ENCODE measurements at places on chromosomes 4 and X. TPM values are rescaled to one million over a fixed set of nuclear protein-coding genes. Genes with fewer than 3 reads are reported as not detected.

- H3K27me3 ChIP-seq, result no peaks in the 10 kb centered on the region
- H3K4me3 ChIP-seq, result no peak overlapping the region
- no peak overlapping the region for H3K27ac ChIP-seq
- DNase-seq, result no peak
Measured at GRCh38 chr4:175772170-175772705, 39.8 kb downstream of the GPM6A start.

- H3K4me1 ChIP-seq, result no peaks in the 10 kb centered on the region
- no peaks in the 10 kb centered on the region for H3K36me3 ChIP-seq
- no peaks in the 10 kb centered on the region for H3K27me3 ChIP-seq
- H3K27ac ChIP-seq, result no peak overlapping the region
Measured at GRCh38 chr4:46946919-46947536, 38.0 kb upstream of the COX7B2 start.

GRCh38 chrX:144715337-144715736 is 532.0 kb upstream of the SPANXN1 start:
- H3K27ac ChIP-seq, result no peak overlapping the region
- no peaks in the 10 kb centered on the region for H3K27me3 ChIP-seq
- H3K4me1 ChIP-seq, result no peaks in the 10 kb centered on the region
- H3K4me3 ChIP-seq, result no peak overlapping the region

DNA sequence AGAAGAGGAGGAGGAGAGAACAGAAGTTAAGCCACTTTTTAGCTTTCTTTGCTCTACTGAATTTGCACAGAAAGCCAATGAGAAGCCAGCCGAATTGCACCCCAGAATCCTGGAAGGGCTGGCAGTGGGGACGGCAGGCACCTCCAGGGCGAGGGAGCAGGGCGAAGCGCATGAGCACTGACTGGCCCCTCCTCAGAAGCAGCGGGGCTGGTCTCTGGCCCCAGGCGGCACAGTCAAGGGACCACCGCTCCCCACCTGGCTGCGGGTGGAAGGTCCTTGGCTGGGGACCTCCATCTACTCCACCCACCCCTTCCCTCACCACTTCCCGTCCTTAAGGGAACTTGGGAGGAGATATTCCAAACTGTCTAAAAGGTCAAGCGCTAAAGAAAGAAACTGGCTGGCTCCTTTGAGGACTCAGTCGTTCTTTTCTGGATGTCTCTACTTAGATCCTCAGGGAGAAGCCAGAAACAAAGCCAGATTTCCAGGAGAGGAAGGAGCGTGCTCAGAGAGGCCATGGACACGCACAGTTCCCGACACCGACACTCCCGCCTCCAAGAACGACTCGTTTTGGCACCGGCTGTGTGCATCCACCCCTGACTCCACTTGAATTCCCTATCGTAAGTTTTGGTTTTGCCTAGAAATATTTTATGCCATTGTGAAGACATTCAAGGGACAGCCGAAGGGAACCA is 59.5 kb upstream of the CRMP1 start:
- no peak overlapping the region for H3K4me3 ChIP-seq
- no peak for DNase-seq
- H3K27me3 ChIP-seq, result no peaks in the 10 kb centered on the region
- H3K4me1 ChIP-seq, result no peaks in the 10 kb centered on the region
- no peak overlapping the region for H3K27ac ChIP-seq

- 0 out of 2 replicates have a peak, but pooled peaks cover 2% of the 10 kb centered on the region for H3K4me1 ChIP-seq
- DNase-seq, result no peak
- no peaks in the 10 kb centered on the region for H3K36me3 ChIP-seq
- H3K27me3 ChIP-seq, result no peaks in the 10 kb centered on the region
- no peak overlapping the region for H3K27ac ChIP-seq
Measured at GRCh38 chr4:68147079-68147478, 17.4 kb upstream of the TMPRSS11F start.

GRCh38 chr4:176380352-176381157 is 60.8 kb downstream of the SPCS3 start:
- H3K27me3 ChIP-seq, result no peaks in the 10 kb centered on the region
- H3K36me3 ChIP-seq, result no peaks in the 10 kb centered on the region
- no peak overlapping the region for H3K4me3 ChIP-seq
- no peak overlapping the region for H3K27ac ChIP-seq

DNA sequence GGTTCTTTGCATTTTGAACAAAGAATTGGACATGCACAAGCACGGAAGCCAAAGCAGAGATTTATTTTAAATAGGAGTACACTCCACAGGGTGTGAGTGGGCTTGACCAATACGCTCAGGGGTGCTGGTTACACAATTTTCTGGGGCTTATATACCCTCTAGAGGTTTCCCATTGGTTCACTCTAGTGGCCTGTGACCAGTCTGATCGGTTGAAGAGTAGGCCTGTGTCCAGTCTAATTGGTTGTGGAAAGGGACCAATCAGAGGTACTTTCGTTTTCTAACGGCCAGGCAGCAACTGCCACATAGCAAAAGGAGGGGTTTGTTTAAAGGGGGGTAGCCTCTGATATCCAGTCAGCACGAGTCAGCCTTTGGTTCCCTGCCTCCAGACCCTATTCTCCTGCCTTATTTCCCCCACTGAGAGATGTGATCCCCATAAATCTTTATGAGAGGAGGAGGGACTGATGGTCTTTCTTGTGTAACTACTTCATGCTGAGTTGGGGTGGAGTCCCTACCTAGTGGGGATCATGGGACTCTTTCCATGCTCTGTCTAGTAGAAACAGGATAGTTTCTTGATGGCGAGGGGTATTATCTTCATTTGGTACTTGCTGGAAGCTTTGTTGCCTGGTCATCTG is 11.3 kb upstream of the AREG start:
- H3K36me3 ChIP-seq, result no peaks in the 10 kb centered on the region
- peaks cover 10% of the 10 kb centered on the region for H3K4me1 ChIP-seq
- no peak overlapping the region for H3K27ac ChIP-seq
- no peak for DNase-seq
- H3K27me3 ChIP-seq, result no peaks in the 10 kb centered on the region
- no peak overlapping the region for H3K4me3 ChIP-seq

- no peak overlapping the region for H3K4me3 ChIP-seq
- no peaks in the 10 kb centered on the region for H3K27me3 ChIP-seq
- no peak for DNase-seq
- H3K36me3 ChIP-seq, result no peaks in the 10 kb centered on the region
- H3K4me1 ChIP-seq, result no peaks in the 10 kb centered on the region
Measured at GRCh38 chr4:125105561-125105960, 209.2 kb upstream of the FAT4 start.

DNA sequence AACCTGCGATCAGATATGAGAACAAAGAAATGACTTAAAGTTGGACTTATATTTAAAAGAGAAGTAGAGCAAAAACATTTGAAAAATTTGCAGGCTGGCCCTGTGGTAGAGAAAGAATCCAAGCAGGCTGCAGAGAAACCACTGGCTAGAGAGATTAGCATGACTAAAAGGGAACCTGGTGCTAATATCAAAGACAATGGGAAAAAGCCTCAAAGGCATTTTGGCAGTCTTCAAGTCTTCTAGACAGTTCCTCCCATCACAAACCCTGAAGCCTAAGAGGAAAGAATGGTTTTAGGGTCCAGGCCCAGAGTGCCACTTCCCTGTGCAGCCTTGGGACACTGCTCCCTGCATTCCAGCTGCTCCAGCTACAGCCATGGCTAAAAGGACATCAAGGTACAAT is 33.4 kb downstream of the KCTD8 start:
- H3K36me3 ChIP-seq, result no peaks in the 10 kb centered on the region
- H3K27ac ChIP-seq, result no peak overlapping the region
- H3K4me1 ChIP-seq, result no peaks in the 10 kb centered on the region
- no peak for DNase-seq
- H3K27me3 ChIP-seq, result no peaks in the 10 kb centered on the region

GRCh38 chr4:126264839-126265238 is 950.1 kb downstream of the FAT4 start:
- no peak overlapping the region for H3K27ac ChIP-seq
- H3K4me3 ChIP-seq, result no peak overlapping the region
- H3K4me1 ChIP-seq, result no peaks in the 10 kb centered on the region

GRCh38 chr4:15531792-15532191 is 62.1 kb downstream of the CC2D2A start:
- no peak for DNase-seq
- H3K27me3 ChIP-seq, result no peaks in the 10 kb centered on the region
- no peak overlapping the region for H3K27ac ChIP-seq
- no peak overlapping the region for H3K4me3 ChIP-seq
- H3K36me3 ChIP-seq, result no peaks in the 10 kb centered on the region
- H3K4me1 ChIP-seq, result no peaks in the 10 kb centered on the region

Gene CT45A5
- not detected for total RNA-seq

Gene PNMA3
- total RNA-seq, result not detected

Gene RIPPLY1
- not detected for total RNA-seq

Gene UGT2A1
- not detected for total RNA-seq

Gene NPY5R
- total RNA-seq, result not detected

Gene LRAT
- total RNA-seq, result 0.91 TPM

Gene BTC
- total RNA-seq, result 0.09 TPM
